NCI-H2171 (cell line): ENCODE measurements at places on chromosomes 5 and 9.

DNA sequence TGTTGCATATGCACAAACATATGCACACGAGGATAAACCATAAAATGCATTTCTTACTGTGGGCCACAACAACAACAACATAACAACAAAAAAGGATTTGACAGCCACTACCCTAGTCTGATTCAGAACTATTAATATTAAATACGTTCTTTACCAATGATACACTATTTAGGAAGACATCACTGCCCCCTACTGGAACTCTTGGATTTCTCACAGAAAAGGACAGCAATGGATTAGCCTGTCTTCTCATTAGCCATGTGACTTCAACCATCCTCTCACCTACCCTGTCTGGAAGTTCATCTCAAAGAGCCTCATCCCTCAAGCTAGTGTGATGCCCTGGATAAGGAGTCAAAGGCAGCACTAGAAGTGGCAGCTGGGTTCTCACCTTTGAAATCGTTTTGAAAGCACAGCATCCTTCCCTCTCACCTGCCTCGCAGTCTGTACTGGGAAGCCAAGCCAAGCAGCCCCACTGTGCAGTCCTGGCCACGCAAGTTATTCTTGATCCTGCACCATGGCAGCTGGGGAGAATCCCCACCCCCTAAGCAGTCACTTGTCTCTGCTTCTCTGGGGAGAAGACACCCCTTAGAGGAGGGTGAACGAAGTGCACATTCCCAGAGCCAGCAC, 64.6 kb downstream of the SH3TC2 start:
- no peak for DNase-seq

GRCh38 chr5:142324871-142325724, at the start of gene SPRY4:
TSS of gene SPRY4 (minus strand) at chr5:142325021. CDS start at chr5:142315108, 9,913 bp downstream.
- peak; percentile 86 for DNase-seq

- no peak for DNase-seq
Measured at GRCh38 chr9:97924386-97924785, 2.1 kb upstream of the TRMO start.

GRCh38 chr5:97182571-97183099, 412 bp downstream of the RIOK2 start:
- no peak for DNase-seq

- no peak for DNase-seq
Measured at GRCh38 chr9:126591922-126592321, 21.8 kb upstream of the LMX1B start.

DNA sequence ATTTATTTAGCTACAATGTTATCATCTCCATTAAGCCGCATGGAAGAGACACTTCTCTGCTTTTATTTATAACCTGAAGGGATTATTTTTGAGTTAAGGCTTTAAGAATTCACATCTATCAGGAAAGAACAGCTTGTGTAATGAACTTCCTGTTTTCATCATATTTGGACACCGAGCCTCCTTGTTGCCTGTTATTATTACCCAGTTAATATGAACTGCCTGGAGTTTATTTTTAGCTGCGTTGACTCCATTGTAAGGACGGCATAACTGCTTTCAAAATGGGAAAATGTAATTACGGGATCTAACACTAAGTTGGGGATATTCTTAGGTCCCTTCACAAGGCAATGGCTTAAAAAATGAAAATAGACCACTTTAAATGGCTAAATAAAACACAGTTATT, 89.0 kb upstream of the NR4A3 start:
- no peak for DNase-seq

- DNase-seq: no peak
Measured at GRCh38 chr9:136697821-136698526, 10.7 kb upstream of the AGPAT2 start.

DNA sequence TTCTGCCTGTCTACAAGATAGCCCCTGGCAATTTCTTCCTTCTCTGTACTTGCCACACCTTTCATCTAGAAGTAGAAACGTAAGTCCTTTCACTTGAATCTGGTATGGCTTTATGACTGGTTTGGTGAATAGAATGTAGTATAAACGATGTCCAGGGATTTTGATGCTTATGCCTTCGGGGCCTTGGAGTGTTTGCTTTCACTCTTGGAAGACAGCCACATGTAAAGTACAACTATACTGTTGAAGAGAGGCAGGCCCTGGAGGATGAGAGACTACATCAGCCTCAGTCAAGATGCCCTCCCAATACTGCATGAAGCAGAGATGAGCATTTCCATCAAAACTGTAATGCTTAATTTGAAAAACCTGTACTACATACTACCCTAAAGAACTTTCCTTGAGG, 553.8 kb upstream of the C9orf72 start:
- DNase-seq: no peak

GRCh38 chr9:114282507-114282906, 40.4 kb upstream of the ORM1 start:
- peak; percentile 70 for DNase-seq

DNA sequence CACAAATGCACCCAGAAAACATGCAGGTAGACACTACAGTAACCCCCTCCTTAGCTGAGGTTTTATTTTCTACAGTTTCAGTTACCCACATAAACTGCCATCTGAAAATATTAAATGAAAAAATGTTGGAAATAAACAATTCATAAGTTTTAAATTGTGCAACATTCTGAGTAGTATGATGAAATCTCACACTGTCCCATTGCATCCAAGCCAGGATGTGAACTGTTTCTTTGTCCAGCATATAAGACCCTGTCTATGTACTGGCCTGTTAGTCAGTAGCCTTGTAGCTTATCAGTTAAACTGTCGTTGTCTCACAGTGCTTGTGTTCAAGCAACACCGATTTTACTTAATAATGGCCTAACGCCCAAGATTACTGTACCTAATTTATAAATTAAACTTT, 630.5 kb downstream of the ANXA1 start:
- no peak for DNase-seq

DNA sequence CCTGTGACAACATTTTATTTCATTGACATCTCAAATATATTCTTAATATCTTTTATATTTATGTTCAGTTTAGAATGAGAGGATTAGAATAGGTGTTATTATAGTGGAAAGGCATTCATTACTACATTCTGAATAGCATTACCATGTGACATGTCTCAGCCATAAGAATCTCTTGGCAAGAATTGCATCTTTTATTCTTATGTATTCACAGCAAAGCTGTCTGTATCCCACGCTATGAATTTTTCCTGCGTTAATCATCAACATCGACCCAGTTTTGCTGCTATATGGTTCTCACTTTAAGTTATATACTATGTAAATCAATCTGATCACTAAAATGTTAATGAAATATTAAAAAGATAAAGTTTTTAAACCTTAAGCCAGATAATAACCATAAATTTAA, 248.6 kb downstream of the TMEM232 start:
- DNase-seq: no peak

- no peak for DNase-seq
Measured at GRCh38 chr9:36690412-36691168, 117.9 kb downstream of the MELK start.

GRCh38 chr5:171314728-171315385, 5.8 kb downstream of the TLX3 start:
- DNase-seq: no peak

DNA sequence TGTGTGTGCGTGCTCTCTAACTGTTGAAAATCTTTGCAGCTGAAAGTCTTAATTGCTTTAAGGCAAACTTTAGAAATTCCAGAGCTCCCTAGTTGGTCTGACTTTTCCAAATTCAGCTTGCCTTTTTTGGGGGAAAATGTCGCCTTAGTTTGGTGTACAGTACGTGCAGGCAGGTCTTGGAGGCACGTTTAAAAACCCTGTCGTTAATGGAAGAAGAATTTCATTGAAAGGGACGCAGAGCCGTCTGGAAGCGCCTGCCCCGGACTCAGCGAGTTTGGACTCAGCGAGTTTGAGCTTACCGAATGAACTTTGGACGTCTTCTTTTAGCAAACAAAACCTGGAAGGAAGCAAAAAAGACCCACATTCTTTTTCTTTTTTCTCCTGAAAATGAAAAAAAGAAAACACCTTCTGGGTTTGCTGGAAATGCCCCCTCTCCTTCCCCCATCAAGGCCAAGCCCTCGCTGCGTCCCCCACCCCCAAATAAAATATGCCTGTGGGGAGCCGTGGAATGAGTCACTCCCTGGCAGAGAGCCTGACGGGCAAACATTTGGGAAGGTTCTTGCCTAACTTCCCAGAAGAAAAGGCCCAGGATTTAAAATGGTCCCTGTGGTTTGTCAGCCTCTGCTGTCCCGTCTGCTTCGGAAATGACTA, 1.5 kb downstream of the NEK6 start:
- DNase-seq: no peak

DNA sequence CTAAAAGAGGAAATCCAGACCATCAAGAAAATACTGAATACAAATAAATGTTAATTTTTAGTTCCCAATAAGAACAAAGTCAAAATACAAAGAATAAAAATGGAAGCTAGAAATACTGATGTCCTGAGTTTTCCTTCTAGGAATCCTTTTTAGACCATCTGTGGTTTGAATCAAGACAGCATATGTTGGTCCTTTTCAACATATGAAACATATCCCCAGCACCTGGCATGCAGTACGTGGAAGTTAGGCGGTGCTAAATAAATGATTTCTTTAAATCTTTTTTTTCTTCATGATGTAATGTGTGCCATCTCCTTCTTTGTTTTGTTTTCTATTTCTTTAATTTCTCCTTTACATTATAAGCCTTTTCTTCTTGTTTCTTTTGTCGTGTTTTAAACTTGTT, 34.0 kb downstream of the KIAA1958 start:
- DNase-seq: peak; percentile 53

- no peak for DNase-seq
Measured at GRCh38 chr9:34585946-34586669, 3.4 kb downstream of the CNTFR start.
